ENCODE measurements at places on chromosomes 2 and 18. TPM values are rescaled to one million over a fixed set of nuclear protein-coding genes. Genes with fewer than 3 reads are reported as not detected.

Gene RUFY4
- 1.5 TPM for total RNA-seq

Gene CRYBA2
- total RNA-seq = not detected

Gene ANKAR
- total RNA-seq = 17.4 TPM

Gene C2orf78
- total RNA-seq = not detected

Gene HMSD
- not detected for total RNA-seq

Gene ANAPC1
- total RNA-seq = 67.0 TPM

Gene FBXO41
- 26.5 TPM for total RNA-seq

Gene FRZB
- total RNA-seq = not detected

Gene EPHA4
- 8.2 TPM for total RNA-seq

Gene MARCHF4
- total RNA-seq = not detected

Gene PKDCC
- not detected for total RNA-seq

Gene FECH
- 18.0 TPM for total RNA-seq

Measured in naive thymus-derived CD8-positive, alpha-beta T cell (primary cell).